Activated gamma-delta T cell treated with anti-CD3 and anti-CD28 coated beads, Interleukin-2, amount 50 U/mL, for 16 hours (primary cell): ENCODE measurements at places on chromosomes 16 and 17.

- DNase-seq: no peak
Measured at GRCh38 chr16:8874388-8874787, 5.6 kb upstream of the CARHSP1 start.

GRCh38 chr17:78935419-78936323, 10.5 kb upstream of the TIMP2 start:
- no peak for DNase-seq

DNA sequence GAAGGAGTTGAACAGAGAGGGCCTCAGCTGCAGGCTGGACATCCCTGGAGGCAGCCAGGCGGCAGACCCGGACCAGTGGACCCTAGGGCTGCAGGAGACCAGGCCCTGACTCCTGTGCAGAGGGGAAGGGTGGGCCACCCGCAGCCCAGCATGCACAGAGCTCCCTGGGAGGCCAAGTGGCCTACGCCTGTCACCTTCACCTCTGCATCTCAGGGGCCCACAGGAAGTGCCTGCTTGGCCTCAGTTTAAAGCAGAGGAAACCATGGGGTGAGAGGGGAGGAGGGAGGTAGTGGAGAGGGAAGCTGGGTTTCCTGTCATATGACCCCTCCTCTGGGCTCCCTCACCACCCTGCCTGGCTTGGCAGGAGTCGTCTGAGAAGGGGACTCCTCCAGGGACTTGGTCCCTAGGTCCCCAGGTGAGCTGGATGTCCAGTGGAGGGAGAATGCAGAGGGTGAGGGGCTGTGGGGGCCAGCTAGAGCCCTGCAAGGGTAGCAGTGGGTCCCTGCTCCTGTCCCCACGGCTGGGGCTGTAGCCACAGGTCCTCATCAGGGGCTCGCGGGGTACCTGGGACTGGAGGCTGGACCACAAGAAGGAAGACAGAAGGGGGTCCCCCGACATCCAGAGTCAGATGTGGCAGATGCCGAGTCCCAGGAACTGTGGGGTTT, at the start of gene TMC8:
Gene TMC8 (plus strand): TSS at position 335 of the 665 bp plus-strand sequence. CDS start 818 bp downstream, outside the sequence.
- peak; percentile 71 for DNase-seq

GRCh38 chr17:64223283-64223682, 39.8 kb downstream of the TEX2 start:
- DNase-seq: no peak

DNA sequence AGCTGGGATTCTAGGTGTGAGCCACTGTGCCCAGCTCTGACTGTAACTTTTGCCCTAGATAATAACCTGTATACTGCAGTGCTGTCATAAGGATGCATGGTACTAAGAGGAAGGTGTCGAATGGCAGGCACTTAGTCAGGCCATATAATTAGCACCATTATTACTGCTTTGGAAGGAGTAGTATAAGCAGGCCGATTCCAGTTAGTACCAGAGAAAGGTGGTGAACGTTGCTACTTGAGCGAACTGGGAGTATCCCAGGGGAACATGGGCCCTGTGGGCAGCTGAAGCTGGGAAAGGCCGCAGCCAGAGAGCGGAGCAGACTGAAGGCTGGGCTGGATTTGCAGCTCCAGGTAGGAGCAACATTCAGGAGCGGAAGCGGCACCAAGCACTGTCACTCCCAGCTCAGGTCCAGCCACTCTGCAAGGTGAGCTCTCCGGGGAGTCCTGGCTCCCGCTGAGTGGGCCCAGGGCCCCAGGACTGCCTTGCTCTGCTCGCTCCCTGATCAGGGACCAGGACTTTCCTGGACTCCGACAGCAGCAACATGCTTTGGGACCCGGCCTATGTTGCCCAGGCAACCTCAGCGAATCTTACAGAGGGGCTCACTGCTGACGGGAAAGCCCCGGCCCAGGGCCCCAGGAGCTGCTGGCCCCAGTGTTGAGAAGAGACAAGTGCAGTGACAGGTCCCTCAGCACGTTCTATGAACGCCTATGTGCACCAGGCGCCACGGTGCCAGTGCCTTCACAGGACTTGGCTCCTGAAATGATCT, 28.6 kb downstream of the C16orf74 start:
- no peak for DNase-seq

DNA sequence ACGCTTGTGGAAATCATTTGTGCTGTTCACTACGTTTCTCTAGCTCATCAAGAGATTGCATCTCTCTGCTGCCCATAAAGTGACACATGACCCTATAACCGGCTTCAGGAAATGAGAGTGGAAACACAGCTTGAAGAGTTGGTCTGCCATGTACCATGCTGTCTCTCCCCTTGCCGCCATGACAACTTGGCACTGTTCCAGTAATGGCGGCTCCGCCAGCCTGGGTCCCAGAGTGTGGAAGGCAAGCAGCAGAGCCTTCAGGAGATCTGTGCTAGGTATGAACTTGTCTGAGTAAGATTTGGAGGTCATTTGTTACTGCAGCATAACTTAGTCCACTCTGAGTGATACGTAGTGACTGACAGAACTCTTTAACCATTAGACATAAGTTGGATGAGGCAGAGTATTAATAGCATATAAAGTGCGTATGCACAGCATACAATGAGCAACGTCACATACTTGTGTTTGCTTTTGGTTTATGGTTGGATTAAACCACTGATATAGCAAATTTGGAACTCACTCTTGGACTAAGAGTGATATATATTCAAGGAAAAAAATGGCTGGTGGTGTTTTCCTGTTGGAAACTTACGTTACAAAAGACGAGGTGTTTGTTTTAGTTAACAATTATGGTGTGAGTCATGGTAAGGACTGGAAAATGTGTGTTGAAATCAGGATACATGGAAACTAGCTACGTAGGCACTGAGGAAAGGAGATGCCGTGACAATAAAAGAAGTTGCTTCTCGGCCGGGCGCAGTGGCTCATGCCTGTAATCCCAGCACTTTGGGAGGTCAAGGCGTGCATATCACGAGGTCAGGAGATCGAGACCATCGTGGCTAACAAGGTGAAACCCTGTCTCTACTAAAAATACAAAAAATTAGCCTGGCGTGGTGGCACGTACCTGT, 24.4 kb upstream of the PMP22 start:
- no peak for DNase-seq

DNA sequence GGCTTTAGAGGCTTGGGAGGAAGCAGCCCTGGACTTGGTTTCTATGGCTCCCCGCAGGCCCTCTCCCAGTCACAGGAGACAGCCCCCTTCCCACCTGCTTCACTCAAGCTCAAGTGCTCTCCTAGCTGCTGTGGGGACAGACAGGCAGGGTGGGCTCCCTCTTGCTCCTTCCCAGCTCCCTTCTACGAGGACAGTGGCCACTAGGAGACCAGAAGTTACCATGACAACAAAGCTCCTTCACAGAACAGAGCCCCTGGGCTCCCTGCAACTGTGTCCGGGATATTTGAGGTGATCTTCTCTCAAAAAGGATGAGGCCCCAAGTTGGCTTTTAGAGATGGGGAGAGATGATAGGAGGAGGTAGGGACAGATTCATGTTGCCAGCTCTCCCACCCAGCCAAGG, 116.3 kb downstream of the AMFR start:
- DNase-seq: no peak

DNA sequence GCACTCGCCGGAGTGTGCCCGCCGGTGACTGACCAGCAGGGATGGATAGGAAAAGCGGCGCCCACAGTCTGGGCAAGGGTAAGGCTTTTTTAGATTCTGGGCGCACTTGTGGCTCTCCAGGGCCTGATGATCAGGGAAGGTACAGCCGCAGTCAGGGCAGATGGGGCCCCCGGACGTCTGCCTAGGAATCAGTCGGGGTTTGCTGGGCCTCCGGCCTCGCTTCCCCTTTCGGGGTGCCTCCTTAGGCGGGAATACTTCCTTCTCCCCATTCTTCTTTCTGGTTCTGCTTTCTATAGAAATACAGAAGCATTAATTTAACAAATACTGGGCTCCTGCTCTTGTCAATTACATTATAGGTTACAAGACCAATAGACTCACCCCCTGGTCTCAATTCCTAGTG, 5.0 kb downstream of the ZNF689 start:
- DNase-seq: no peak

- DNase-seq: no peak
Measured at GRCh38 chr16:71537643-71538042, 11.4 kb downstream of the CHST4 start.

DNA sequence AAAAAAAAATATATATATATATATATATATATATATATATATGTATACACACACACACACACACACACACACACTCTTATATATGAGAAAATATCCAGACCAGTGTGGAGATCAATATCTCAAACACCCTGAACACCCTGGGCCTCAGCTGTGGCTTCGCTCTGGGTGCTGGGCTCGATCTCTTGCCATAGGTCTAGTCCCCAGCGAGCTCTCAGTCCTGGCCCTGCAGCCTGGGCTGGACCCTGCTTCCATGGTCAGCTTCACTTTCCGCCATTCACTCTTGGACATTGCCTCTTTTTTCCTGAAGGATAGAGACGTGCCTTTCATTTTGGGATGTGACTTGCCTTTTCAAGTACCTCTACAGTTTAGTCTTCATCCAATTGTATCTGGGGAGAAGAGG, 341.7 kb downstream of the CPPED1 start:
- DNase-seq: no peak

DNA sequence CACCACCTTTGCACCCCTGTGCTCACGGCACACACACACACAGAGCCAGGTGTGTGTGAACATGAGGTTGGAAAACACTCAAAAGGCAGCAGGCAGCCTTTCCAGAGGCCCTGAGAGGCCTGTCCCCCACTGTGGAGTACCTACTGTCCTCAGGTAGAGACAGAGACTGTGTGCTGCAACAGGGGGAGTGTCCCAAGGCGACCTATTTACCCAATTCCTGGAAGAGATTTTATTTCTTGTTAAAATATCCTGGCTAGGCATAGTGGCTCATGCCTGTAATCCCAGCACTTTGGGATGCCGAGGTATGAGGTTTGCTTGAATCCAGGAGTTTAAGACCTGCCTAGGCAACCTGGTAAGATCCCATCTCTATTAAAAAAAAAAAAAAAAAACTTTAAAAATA, 108.5 kb downstream of the COPRS start:
- DNase-seq: no peak

DNA sequence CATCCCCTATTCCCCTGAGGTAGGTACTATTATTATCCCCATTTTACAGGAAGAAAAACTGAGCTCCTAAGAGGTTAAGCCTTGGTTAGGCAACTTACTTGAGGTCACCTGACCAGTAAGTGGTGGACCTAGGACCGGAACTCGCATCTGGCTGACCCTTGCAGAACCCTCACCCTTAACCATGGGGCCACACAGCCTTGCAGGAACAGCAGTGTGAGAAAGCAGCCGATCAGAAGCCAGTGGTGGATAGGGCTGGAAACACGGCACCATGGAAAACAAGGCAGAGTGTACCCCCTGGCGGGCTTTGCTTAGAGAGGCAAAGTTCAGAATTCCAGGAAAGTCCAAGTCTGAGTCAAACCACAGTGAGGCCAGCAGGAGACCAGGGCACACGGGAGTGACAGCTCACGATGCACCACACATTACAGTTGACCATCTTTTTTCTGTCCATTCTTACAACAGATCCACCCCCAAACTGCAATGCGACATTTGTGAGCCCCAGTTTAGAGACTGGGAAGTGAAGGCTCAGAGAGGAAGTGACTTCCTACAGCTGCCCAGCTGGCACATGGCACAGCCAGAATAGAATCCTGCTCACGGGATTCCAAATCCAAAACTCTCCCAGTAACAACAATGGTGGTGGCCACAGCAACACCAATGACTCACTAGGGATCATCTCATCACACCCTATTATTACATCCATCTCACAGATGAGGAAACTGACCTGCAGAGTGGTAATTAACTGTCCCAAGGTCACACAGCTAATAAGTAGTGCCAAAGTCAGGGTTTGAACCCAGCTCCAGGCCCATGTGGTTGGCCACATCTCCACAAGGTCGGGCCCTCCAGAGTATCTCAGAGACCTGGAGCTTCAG, 20.3 kb downstream of the KIFC3 start:
- DNase-seq: no peak

- no peak for DNase-seq
Measured at GRCh38 chr17:28972437-28972836, 21.1 kb upstream of the PHF12 start.

GRCh38 chr16:87035053-87035452, 282.1 kb downstream of the C16orf95 start:
- DNase-seq: no peak

DNA sequence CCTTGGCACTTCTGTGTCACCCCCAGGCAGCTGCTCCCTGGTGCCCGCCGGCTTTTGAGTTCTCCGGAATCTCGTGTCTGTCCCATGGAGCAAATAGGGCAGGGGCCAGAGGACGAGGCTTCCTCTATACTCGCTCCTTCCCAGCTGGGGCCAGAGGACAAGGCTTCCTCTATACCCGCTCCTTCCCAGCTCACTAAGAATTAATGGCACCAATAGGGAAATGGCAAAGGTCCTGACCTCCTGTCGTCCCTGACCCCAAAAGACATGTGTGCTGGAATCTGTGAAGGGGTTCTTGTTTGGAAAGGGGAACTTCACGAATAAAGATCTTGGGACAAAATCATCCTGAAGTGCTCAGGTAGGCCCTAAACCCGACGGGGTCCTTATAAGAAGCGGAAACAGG, 7.6 kb downstream of the SGSH start:
- DNase-seq: no peak

DNA sequence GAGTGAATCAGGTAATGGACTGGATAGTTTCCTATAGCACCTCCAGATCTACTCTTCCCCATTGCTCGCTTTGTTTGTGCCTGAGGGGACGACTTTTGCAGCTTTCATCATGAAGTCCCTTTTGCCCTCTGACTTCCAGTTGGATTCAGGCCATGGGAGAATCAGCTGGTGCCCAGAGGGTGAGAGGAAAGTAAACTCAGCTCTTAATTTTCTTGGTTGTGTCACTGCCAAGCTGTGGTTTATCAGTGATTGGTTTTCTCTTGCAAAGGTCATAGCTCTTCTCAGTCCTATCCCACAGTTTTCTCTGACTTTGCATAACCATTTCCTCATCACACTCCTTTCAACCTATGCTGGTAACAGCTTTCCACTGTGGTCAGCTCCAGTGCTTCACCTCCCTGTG, 200.1 kb downstream of the KCNJ2 start:
- no peak for DNase-seq

DNA sequence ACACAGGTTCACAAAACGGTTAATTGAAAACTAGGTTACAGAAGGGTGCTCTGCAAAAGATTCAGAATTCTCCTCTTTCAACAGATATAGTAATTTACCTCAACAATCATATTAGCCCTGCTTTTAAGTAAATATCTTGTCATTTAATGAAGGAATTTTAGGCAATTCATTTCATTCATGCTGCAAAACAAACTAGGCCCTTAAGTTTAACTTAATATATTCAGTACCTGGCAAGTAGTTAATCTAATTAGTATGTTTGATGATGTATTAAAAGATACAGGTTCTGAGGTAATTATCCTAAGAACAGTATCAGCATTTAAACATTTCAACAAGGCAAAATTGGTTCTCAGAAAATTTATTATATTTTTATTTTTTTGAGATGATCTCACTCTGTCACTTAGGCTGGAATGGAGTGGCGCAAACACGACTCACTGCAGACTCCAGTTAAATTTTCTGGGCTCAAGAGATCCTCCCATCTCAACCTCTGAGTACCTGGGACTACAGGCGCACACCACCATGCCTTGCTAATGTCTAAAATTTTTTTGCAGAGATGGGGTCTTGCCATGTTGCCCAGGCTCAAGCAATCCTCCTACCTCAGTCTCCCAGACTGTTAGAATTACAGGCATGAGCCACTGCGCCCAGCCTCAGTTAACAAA, 44.9 kb downstream of the SMURF2 start:
- DNase-seq: no peak

- DNase-seq: no peak
Measured at GRCh38 chr16:81647527-81647926, 131.6 kb upstream of the PLCG2 start.
